SK-N-MC (cell line): ENCODE measurements at places on chromosomes 13 and 19.

DNA sequence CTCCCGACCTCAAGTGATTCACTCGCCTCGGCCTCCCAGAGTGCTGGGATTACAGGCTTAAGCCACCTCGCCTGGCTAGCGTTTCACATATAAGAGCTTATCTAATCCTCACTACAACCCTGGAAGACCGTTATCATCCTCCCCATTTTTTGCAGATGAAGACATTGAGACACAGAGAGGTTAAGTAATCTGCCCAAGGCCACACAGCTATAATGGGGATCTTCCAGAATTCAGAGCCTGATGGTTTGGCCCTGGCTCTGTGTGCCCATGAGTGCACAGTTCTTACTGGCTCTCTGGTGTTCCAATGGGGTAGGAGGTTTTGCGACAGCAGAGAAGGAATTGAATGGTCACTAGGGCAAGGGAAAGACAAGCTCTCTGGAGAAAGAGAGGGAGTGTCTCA is 16.8 kb upstream of the KCTD15 start:
- DNase-seq, result no peak

DNA sequence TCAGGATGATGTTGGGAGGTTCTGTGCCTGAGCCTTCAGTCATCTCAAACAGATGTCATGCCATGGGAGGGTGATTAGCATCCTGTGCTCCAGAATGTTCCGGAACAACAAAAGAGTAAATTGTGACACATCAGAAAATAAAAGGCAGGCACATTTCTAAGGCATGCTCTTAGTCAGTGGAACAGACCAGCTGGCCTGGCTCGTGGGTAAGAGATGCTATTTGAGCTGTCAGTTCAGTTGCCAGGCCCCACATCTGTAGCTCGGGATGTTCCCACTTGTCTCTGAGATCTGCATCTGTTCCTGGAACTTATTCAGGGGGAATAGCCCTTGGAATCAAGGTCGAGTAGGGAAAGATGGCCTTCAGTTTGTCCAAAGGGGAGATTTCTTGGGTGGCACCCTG is 26.0 kb downstream of the OLFM4 start:
- no peak for DNase-seq

- no peak for DNase-seq
Measured at GRCh38 chr19:29285878-29286277, 72.9 kb upstream of the UQCRFS1 start.

DNA sequence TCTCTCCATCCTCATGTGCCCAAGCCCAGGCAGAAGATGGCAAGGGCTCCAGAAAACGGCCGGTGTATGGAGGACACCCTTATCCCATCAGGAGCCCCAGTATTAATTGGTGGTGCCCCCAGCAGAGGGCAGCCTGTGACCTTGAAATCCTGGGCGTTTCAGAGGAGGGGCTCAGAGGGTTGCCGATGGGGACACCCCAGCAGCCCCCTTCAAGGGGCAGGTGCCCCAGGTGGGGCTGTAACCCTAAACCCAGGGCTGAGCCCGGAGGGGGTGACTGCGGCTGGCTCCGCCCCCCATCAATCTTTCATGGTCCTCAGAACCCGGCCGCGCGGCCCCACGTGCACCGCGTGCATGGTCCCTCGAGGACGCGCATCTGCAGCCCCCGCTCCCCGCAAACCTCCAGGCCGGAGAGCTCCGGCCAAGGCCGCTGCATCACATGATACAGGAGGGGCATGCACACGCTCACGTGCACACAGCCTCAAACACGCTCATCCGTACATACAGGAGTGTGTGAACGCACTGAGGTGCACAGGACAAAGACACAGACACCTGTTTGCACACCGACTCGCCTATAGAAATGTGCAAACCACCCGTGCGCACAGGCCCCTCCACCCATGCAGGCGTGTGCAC is 949 bp downstream of the RAB3A start:
- DNase-seq, result no peak

DNA sequence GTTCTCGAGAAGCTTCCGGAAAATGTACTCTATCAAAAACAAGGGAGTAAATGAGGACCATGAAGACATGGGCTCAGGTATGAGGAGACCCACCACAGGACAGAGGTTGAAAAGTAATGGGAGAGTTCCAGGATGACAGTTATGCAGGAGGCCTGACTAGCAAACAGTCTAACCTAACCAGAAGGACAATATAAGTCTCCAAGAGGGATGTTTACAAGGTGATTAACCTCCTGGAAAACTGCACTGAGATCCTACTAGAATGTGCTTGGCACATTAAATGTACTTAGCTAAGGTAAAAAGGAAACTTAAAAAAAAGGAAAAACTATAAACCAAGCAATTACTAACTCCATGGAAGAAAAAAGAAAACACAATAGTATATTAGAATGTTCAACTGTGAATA is 258.3 kb downstream of the KLF5 start:
- no peak for DNase-seq
